Stimulated activated CD8-positive, alpha-beta memory T cell treated with anti-CD3 and anti-CD28 coated beads, Interleukin-15, amount 100 ng/mL, for 24 hours (primary cell): ENCODE measurements at places on chromosomes 2 and 18.

DNA sequence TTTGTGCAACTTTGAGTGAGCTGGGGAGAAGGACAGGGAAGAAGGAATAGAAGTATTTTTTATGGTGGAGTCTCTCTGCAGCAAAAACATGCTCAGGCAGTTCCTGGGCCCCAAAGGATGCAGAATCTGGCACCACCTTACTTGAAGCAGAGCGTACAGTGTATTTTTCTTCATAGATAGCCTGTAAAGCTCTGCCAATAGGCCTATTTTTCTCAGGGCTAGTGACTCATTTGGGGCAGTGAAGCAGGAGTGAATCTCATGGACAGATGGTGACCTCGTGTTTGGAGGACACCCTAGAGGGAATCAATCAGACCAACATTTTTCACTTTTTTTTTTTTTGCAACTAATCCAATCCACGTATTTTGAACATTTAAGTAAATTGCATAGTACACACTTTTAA is 268.1 kb upstream of the CXCR4 start:
- DNase-seq = no peak

- no peak for DNase-seq
Measured at GRCh38 chr2:232134939-232135338, 173.4 kb downstream of the DIS3L2 start.

DNA sequence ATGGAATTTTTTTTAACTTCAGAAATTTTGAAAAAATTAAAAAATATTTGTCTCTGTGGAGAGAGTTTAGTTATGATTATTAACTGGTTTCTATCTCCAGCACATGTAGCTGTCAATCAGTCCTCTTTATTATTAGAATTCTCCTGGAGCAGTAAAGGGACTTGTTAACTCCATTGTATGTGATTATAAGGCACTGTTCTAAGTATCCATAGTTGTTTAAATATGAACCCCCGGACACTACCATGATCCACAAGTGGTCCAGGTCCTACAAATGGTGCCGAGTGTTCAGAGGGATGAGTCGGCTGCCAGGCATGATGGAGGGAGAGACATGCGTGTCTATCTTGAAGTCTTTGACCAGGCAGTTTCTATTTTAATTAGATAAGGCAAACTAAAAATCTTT is 492 bp downstream of the CHRNA1 start:
- DNase-seq = no peak

DNA sequence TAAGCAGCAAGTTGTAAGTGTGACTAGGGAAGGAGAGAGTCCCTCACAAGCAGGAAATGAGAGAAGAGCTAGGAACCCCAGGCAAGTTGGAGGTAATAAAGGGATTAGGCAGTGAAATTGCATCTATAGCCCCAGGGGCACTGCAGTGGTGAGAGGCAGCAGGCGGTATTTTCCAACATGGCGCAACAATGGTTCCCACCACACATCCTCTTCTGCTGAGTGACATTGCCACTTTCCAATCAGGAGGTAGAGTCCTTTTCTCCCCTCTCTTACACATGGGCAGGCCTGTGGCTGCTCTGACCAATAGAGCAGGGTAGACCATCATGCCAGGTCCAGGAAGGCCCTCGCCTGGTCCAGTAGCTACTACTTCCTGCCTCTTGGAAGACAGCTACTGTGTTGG is 86.6 kb downstream of the DNER start:
- DNase-seq = no peak

DNA sequence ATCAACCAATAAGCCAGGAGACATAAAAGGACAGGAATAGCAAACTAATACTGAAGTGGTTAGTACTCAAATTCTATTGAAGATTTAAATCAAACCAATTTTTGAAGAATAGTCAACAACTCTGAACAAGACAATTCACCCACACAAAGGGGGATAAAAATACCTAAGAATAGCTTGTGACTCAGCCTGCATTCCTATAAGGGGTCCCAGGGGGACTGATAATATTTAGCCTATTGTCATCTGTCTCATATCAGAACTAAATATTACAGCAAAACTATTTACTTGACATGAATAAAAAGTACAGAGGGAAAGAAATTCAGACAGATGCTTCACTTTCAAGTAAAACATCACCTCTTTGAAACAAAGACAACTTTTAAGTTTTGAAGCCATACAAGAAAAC is 7.7 kb downstream of the ITSN2 start:
- DNase-seq = no peak

- DNase-seq = no peak
Measured at GRCh38 chr2:232534940-232535651, 4.4 kb upstream of the CHRNG start.

DNA sequence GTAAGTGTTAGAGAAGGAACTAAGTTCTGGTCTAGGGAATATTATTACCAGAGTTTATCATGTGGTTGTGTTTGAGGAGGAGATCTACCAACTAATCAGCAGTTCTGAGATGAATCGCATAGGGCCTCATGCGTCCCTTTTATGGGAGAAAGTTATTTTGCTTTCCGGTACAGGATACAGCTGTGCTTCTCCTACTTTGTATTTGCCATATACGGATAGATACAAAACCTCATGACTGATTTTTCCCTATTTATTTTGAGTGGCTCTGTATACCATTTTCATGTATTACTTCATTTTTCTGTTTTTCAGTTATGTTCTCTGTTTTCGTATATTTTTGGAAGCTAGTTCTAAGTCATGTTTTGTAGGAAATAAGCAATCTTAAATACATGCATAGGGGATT is 66.8 kb downstream of the ACSL3 start:
- DNase-seq = no peak

DNA sequence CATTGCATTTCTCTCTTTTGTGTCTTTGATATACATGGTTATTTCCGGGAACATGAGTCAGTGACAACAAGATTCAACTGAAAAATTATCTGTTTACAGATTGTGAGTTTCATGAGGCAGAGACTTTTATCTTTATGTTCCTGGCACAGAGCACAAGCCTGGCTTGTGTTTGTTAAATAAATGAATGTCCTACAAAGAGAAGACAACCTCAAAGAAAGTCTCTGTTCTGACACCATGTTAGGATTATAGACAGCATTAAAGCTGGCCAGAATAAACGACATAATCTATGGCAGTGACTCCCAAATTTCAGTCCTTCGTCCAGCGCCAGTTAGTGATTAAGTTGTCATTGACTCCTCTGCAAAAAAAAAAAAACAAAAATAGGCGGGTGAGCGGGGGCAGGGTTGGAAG is 97.4 kb upstream of the DNAJC10 start:
- no peak for DNase-seq

GRCh38 chr2:229578052-229578846 is 136.1 kb downstream of the DNER start:
- no peak for DNase-seq

- DNase-seq = no peak
Measured at GRCh38 chr2:11647834-11648600, 22.0 kb downstream of the NTSR2 start.

GRCh38 chr2:3277050-3277747 is 100.4 kb downstream of the EIPR1 start:
- DNase-seq = no peak

DNA sequence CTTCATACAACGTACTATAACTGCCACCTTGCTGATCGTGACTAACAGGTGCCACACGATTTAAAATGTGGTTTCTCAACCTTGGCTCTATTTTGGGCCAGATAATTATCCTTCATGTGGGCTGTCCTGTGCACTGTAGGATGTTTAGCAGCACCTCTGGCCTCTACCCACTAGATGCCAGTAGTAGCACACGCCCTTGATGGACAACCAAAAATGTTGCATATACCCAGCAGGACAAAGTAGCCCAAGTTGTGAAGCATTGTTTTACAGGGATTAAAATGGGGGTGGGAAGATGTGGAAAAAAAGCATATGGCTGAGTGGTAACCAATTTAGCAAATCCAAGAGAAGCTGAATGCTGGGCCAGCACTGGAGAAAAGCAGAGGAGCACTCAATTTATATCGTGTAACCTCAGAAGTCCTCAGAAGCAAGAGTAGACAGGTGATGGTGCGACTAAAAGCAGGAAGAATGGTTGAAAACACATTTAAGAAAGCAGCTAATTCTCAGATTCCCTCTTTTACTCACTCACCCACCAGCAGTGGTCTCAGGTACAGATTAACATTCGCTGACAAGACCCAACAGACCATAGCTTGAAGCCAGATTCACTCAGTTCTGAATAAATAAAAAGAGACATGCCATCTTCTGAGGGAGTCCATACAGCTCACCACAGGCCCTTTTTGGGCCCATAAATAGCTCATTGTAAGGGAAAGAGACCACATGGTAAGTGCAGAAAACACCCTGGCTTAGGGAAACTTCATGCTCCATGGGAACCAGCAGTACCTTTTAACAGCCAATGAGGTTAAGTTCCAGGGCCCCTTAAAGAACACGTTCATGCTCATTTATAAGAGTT is 50.6 kb downstream of the RAPH1 start:
- DNase-seq = no peak

DNA sequence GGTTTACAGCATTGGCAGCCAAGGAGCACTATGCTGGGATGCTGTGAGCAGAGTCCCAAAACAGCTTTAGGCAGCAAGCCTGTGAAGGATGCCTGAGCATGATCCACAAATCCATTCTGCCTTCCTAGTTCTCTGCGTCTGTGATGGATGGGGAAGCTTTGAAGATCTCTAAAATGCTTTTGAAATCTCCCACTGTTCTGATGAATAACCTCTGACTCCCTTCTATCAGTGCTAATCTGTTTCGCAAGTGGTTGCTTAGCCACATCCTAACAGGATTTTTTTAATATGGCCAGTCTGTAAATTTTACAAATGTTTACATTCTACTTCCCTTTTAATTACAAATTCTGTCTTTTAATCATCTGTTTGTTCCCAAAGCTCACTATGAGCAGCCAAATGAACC is 319.2 kb downstream of the GULP1 start:
- no peak for DNase-seq

- DNase-seq = no peak
Measured at GRCh38 chr2:129466389-129466788, 513.1 kb upstream of the RAB6C start.

- DNase-seq = no peak
Measured at GRCh38 chr2:101509499-101510284, 34.8 kb upstream of the RFX8 start.

DNA sequence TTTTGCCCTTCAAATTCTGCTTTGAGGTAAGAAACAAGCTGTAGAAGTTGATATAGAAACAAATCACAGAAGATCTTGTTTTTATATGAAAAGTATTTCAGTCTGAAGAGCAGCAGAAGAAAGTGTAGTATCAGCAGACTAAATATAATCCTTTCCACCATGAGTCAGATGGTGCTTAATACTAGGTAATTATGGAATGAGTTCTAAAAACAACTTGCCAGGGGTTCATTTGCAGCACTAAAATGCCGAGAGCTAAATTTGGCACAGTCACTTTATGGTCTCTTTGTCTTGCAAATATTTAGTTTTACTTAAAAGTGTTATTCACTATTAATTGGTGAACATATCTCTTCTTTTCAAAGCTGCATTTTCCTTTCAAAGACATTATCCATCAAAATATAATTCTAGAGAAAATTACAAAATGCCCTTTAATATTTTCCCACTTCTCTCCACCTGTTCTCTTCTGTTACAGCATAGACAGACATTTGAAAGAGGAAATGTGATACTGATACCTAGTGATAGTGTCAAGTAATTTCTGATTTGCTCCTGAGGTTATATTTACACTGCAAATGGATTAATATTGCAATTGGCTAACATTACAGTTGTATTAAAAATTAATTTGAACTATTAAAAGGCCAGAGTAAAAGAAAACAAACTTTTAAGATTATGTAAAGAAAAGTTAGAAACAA is 5.3 kb downstream of the MYL1 start:
- no peak for DNase-seq

DNA sequence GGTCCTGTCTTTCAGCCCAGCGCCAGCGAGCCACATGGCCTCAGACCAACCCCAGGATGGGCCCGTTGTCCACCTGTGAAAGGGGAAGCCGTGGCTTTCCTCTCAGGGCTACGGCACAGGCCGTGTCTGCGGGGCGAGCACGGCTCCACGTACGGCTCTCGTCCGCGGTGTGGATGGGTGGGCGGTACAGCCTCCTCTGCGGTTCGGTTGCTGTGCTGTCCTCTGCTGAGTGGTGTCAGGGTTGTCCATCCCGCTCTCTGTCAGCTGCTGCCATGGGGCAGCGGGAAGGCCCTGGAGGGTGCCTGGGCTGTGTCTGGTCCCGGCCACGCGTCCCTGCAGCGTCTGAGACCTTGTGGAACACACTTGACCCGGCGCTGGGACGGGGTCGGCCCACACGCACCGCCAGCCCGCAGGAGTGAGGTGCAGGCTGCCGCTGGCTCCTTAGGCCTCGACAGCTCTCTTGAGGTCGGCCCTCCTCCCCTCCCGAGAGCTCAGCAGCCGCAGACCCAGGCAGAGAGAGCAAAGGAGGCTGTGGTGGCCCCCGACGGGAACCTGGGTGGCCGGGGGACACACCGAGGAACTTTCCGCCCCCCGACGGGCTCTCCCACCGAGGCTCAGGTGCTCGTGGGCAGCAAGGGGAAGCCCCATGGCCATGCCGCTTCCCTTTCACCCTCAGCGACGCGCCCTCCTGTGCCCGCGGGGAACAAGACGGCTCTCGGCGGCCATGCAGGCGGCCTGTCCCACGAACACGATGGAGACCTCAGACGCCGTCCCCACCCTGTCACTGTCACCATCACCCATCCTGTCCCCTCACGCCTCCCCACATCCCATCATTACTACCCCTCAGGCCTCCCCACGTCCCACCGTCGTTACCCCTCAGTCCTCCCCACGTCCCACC is 128.7 kb downstream of the NFATC1 start:
- no peak for DNase-seq

DNA sequence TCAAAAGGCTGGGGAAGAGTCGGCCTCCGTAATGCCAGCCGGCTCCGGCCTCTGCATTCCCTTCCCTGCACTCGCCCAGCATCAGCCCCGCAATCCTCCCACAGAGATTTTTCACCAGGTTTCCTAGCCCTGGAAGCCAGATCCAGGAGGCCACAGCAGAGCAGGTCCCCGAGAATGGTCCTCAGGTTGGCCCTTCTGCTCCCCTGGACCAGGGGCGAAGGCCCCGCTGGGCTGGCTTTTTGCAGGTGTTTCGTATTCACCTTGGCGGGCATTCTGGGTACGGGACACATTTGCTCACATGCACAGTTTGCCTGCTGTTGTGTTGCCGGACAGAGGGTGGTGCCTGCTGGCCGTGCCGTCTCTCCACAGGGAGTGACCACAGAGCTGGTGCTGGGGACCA is 309.5 kb downstream of the NDUFA10 start:
- DNase-seq = no peak

DNA sequence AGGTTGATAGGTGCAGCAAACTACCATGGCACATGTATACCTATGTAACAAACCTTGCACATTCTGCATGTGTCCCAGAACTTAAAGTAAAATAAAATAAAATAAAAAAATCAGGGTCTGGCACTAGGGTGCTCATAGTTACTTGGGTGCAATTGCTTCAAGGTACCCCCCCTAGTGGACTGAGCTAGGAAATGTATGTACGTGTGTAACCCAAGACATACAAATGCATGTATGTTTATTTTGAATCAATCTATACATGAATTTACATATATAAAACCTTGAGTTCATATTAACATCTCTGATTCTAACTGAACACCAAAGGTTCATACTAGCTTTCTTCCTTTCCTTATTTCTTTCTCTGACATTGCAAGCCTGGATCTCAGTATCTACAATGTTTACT is 51.5 kb downstream of the USP37 start:
- no peak for DNase-seq

- DNase-seq = no peak
Measured at GRCh38 chr2:28713577-28714298, 37.9 kb upstream of the PPP1CB start.
